ENCODE measurements at places on chromosomes 1 and 21.
A peak's percentile ranks its signal among the peaks of the same experiment; 100 is the strongest.

DNA sequence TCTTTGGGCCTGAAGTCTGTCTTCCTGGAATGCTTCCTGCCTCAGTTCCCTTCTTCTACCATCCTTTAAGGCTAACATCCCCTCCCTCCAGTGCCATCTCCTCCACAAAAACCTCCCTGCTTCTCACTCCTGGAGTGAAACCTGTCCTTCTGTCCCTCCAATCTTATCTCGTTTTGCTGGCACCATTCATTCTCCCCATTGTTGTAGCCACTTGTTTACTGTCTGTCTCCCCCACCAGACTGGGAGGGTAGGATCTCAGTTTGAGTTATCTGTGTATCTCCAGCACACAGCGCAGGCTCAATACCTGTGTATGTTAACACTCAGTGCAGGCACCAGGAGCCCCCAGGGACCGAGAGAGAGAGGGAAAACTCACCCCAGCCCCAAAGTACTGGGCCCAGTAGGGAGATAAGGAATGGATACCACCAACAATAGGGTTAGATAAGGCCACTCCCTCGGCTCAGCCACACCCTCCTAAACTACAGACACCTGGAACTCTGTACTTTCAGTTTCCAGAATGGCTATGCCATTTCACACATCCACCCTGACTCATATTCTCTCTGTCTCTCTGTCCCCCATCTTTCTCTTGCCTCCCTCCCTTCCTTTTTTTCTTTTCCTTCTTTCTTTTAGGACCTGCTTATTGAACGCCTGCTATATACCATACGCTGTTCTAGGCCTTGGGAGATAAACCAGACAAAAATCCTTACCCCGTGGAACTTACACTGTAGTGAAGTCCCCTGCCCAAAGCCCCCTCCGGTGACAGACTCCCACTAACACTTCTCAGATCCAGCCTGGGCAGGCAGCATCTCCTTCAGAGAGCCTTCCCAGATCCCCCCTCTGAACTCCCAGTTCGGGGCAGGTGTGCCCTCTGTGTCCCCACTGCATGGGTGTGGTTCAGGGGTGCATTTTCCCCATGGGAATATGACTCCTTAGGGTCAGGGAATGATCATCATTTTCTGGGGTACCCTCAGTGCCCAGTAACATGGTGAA lies 3.3 kb upstream of the SSBP3 start:
- no peak for DNase-seq

GRCh38 chr1:211534545-211535291 lies 42.8 kb upstream of the RD3 start:
- DNase-seq, result no peak

GRCh38 chr1:46342084-46342656 lies 1.6 kb downstream of the NSUN4 start:
- peak; percentile 20 for DNase-seq

DNA sequence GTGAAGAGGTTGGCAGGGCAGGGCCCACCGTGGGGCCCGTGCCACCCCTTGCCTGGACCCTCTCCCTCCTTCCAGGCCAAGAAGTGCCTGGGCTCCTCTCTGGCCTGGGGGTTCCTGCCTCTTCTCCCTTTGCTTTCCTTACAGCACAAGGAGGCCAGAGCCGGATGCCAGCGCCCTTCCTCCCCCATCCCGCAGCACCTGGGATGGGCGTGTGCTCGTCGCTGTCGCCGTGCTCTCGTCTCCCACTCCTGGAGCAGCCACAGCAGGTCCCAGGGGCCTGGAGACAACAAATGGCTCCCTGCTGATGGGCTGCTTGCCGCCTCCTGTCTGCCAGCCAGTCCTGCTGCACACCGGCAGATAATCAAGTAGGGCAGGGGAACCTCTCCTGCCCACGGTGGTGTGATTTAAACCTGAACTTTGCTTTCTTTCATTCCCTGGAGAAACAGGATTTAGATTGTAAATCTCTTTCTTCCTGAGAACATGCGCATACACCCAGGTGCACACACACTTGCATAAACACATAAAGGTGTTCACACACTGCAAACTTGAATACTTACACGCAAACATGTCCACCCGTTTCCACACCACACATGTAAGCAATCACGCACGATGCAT lies 50.8 kb upstream of the POU3F1 start:
- DNase-seq, result no peak

- no peak for DNase-seq
Measured at GRCh38 chr1:206962272-206962671, 8.0 kb downstream of the FCAMR start.

DNA sequence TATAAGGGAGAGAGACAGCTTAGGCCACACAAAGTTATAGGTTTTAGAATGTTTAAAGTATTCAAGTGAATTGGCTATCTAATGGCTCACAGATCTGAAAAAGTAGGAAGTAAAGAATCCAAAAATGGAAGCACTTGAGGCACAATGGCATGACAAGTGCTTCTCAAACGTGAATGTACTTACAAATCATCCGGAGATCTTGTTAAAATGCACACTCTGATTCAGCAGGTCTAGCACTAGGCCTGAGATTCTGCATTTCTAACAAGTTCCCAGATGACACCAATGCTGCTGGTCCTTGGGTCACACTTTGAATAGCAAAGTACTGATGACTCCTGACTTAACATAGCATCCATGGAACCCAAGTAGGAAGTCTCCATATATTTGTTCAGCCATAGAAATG lies 20.9 kb upstream of the AGL start:
- DNase-seq, result no peak

DNA sequence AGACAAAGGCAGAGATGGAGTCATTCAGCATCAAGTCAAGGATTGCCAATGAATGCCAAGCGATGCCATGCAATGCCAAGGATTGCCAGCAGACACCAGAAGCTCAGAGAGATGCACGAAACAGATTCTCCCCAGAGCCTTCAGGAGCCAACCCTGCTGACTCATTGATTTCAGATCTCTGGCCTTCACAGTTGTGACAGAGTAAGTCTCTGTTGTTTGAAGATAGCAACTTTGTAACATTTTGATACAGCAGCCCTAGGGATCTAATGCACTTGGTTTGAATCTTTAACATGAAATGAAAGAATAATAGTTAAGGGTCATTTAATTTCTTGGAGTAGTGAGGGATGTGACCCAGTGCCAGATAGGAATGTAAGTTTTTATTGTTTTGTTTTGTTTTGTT lies 287.4 kb upstream of the RUNX1 start:
- no peak for DNase-seq

- DNase-seq, result no peak
Measured at GRCh38 chr1:149942207-149942606, 5.5 kb upstream of the MTMR11 start.

DNA sequence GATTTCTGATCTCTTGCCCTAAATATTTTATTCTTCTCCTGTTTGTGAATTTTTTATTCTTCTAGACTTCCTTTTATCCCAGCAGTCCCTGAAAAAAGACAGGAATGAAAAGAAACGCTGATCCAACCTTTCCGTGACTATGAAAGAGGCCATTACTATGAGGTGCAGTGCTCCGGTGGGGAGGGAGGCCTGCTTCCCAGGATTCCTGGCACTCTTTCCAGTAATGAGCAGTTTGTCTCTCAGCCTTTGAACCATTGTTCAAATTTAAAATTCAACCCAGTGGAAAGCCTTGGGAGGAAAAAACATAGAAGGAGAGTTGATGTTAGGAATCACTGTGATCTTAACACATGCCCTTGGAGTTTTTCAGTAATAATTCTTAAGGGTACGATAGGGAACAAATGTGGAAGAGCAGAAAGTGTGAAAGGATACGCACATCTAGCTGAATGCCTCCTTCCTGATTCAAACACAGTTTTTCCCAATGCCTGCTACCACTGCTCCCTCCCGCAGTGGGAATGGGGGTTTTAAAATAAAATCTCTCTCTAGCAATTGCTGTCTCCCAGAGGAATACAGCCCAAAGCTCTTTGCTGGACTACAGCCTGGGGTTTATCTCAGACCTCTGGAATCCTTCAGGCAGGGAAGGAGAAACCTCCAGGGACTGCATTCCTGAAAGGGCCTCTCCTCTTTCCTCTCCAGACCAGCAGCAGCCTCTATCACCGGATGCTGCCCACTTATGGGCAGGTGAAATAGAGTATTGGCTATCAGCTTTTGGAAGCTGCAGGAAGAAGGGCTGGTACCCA lies 6.1 kb downstream of the IER5 start:
- peak; percentile 85 for DNase-seq

GRCh38 chr1:159076438-159077119 lies at the start of gene AIM2:
TSS of gene AIM2 (minus strand) at chr1:159076766. CDS start at chr1:159073499, 3,267 bp downstream.
- DNase-seq, result no peak

GRCh38 chr1:26677306-26678115 lies 18.3 kb upstream of the ARID1A start:
- peak; percentile 40 for DNase-seq

GRCh38 chr1:17797478-17797877 lies 42.3 kb downstream of the ACTL8 start:
- no peak for DNase-seq

- DNase-seq, result no peak
Measured at GRCh38 chr1:226829105-226829504, 41.3 kb upstream of the PSEN2 start.

DNA sequence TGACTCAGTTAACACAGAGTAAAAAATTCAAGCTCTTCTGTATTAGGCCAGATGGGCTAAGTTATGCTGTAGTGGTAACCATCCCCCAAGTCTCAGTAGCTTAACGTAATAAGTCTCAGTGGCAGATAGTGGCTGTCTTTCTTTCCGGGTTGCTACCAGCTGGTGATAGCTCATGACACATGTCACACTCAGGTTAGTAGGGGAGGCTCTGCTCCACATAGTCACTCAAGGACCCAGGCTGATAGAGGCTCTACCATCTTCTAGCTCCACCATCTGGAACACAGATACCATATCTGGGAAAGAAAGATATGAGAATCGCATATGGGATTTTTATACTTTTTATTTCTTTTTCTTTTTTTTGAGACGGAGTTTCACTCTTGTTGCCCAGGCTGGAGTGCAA lies 16.2 kb upstream of the MEF2D start:
- DNase-seq, result no peak

DNA sequence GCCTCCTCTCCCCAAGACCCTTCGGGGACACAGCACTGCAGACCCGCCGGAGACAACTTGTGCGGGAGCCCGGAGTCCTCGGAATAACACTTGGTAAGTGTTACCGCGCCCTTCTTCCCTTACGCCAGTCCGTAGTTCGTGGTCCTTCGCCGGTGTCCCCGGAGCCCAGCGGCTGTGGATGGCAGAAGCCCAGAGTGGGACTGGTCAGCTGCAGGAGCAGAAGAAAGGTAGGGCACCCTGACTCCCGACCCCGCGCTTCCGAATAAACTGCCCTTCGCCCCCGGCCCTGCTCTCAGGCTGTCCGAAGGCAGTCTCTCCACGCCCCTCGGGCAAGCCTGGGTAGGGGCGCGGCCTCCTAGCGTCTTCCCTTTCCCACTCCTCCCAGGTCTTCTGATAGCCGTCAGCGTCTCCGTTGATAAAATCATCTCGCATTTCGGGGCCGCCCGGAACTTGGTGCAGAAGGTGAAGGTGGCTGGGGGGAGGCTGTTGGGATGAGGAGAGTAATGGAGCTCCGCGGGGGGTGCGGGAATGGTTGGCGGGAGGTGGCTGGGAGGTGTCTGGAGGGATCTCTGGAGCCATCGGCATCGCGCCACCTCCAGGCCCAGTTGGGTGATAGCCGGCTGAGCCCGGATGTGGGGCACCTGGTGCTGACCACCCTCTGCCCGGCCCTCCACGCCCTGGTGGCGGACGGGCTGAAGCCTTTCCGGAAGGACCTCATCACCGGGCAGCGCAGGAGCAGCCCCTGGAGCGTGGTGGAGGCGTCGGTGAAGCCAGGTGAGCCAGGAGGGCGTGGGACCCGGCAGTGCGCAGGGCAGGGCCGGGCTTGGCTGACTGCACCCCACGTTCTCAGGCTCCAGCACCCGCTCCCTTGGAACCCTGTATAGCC lies 4.3 kb downstream of the RUSC1 start:
- DNase-seq, result peak; percentile 37

GRCh38 chr21:35871906-35872305 lies 188.4 kb downstream of the SETD4 start:
- no peak for DNase-seq

DNA sequence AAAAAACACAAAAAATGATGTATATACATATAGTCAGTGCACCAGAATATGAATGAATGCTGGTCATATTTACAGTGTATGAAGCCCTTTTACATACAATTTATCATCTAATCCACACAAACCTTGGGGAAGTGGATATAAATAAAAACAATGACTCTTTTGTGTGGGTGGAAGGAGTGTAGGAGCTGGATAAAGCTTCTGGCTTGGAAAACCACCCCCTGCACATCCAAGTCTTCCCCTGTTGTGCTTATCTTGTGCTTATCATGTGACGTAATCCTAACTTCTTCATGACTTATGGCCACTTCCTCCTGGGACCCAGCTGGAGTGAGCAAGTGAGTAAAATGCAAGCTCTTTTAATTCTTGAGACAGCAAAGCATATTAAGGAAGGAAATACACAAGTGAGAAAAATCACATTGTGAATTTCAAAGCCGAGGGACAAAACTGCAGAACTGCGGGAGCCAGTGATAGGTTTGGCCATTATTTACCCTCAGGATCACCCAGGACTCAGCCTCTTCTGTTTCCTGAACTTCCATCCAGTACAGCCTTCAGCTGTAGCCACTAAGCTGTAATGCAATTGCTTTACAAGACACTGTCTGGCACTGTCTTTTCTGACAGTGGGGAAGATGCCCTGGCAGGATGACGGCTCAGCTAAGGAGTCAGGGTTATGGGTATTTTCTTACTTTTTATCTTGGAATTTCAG lies 104.0 kb upstream of the PPM1J start:
- peak; percentile 20 for DNase-seq

DNA sequence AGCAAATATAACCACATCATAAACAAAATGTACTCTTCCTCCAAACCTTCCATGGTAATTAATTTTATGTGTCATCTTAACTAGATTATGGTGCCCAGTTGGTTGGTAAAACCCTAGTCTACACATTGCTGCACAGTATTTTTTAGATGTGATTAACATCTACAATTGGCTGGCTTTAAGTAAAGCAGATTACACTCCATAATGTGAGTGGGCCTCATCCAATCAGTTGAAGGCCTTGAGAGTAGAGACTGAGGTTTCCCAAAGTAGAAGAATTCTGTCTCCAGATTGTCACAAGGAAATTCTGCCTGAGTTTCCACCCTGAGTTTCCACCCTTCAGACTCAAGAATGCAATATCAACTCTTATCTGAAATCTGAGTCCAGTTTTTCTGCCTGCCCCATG lies 128.4 kb upstream of the USP25 start:
- DNase-seq, result no peak

DNA sequence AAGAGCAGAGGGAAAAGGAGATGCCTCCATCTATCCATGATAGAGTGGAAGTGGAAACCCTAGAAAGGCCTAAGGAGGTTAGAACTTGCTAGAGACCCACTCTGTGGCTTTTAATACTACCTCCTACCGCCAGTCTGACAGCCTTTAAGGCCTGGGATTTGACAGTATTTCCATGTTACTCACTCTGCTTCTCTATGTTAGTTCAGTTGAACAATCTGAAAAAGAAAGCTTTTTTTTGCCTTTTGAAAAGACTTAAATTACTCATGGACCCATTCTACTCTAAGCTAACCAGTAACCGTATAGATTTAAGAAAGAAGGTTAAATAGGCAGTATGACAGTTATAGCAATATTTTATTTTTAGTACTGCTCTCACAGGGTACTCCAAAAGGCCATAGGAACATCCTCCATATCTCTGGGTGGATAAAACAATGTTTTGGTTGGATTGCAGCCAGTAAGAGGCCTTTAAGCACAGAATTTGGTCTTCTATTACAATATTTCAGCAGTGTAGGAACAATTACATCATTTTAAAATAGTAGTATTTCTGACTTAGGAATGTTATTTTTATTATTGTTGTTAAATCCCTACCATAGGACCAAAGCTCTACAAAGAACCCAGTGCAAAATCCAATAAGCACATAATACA lies 15.9 kb upstream of the GPR25 start:
- no peak for DNase-seq

GRCh38 chr1:11539850-11540772 lies 61.2 kb downstream of the DISP3 start:
- no peak for DNase-seq

Data from SJCRH30 (cell line).